Amniotic epithelial cell (primary cell): ENCODE measurements at places on chromosomes 11 and 22.

DNA sequence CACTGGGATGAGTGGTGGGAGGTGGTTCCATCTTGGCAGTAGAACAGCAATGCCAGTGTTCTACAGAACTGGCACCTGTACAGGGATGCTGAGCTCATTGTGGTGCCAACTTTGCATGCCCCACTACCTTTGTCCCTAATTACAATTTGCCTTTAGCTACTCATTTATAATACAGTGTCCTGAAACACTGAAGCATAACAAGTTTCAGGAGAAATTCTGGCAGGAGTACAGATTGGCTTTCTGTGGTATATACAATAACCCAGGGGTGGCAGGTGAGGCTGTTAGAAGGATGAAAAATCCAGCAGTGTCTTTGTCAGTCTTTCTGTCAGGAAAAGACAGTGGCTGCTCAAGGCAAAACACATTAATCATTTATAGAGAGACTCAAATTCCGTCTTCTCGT is 240.3 kb downstream of the FAM76B start:
- DNase-seq = no peak

DNA sequence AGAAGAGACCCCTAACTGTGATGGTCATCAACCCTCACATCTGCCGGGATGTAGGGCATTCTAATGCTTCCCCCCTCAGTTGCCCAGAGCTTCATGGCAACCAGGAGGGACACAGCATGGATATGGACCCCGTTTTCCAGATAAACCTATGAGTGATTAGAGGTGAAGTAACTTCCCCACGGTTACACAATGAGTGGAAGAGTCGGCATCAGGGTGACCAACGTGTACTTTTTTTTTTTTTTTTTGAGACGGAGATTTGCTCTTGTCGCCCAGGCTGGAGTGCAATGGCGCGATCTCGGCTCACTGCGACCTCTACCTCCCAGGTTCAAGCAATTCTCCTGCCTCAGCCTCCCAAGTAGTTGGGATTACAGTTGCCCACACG is 25.0 kb downstream of the TXN2 start:
- DNase-seq = no peak

GRCh38 chr22:47401976-47402770 is 639.7 kb downstream of the TBC1D22A start:
- no peak for DNase-seq

DNA sequence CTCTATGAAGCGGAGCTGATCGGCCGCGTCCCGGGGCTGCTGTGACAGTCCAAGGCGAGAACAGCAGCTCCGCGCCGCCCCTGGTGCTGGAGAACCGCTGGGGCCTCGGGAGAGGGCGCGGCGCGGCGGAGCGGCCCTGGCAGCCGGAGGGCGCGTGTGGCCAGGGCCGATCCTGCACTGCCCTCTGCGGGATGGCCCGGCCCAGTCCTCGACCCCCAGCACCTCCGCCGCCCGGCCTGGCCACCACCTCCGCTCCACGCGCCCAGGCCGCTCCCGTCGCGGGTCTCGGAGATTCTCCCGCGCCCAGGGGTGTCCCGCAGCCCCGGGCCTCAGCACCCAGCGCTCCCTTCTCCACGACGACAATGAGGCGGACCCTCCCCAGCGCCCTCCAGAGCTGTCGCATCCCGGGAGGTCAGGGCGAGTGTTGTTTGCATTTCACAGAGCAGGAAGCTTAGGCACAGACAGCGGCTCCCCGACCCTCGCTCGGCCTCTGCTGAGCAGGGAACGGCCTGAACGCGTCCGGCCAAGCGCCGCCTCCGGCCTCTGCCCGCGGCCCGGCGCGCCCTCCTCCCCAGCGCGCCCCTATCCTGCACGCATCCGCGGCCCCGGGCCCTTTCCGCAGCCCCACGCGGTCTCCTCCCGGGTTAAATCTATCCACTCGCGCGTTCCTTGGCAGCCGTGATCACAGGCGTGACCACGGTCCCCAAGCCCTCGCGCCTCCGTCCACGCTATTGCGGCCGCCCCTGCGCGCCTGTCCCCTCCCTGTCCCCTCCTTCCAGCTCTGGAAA is 109.7 kb downstream of the WNT7B start:
- DNase-seq = peak; percentile 14

DNA sequence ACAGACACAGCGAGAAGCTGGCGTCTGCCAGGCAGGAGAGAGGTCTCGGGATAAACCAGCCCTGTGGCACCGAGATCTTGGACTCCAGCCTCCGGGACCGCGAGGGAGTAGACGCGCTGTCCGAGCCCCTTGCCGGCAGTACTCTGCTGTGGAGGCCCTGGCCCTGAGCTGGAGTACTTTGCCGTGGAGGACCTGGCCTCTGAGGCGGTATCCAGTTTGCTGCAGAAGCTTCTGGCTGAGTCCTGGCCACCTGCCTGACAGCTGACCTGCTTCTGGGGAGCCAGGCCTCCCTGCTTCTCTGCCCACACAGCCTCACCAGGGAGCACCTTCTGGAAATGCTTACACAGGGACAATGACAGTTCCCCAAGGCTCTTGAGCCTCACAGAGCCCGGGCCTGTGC is 31.6 kb upstream of the CARS1 start:
- DNase-seq = no peak

- no peak for DNase-seq
Observed at GRCh38 chr11:76069001-76069400, 137.3 kb downstream of the WNT11 start.

GRCh38 chr11:120336641-120337354 is 585 bp downstream of the ARHGEF12 start:
- DNase-seq = no peak
